ENCODE measurements at places on chromosomes 3 and 15.

DNA sequence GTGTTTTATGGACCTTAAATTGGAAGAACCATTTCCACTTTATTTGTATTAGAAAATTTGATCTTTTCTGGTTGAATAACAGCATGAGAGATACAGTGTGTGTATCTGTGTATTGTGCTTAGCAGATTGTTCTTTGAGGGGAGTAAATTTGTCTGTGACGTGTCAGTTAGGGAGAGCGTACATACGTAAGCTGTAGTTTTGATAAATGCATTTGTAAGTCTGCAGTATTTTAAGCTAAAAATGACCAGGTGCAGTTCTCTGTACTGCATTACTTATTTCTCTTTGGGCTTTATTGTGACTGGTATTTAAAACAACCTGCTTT is 264.8 kb downstream of the ROBO2 start:
- no peak for DNase-seq

GRCh38 chr15:29220852-29221251 is 48.8 kb downstream of the NSMCE3 start:
- DNase-seq, result no peak

DNA sequence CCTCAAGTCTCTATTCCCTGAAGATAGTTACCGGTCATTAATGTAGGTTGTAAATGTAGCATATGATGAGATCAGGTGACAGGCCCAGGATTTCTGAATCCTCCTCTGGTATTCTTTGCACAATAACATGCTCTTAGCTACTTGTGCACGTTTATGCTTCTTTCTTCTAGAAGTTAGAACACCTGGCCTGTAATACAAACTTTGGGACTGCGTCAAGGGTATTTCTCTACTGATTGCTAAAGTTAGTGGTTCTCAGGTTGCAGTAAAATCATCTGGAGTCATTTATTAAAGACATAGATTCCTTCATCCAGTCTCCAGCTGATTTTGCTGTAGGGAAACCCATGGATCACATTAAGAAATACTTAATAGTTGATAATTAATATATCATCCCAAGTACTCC is 48.0 kb downstream of the UNC13C start:
- no peak for DNase-seq

DNA sequence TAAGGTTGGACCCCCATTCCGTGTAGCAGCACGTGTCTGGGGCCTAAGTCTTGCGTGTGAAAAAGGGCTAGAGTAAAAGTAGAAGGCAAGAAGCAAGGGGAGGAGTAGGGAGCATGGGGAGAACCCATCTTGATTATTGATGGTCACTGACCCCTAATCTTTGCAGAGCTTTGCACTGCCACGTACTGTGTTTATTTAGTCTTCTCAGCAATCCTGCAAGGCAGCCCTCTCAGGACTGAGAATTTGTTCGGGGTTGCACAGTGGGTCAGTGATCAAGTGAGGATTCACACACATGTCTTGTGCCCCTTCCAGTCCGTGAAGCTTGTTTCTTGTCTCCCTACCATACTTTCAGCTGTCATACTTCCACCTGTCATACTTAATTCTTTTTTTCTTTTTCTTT is 7.2 kb downstream of the SEMA4B start:
- no peak for DNase-seq

- peak; percentile 94 for DNase-seq
Observed at GRCh38 chr3:123586131-123586530, 1.3 kb upstream of the HACD2 start.

- DNase-seq, result peak; percentile 44
Observed at GRCh38 chr3:100001526-100002270, 112.6 kb downstream of the FILIP1L start.

GRCh38 chr3:103158183-103158582 is 723.4 kb downstream of the ZPLD1 start:
- DNase-seq, result no peak

DNA sequence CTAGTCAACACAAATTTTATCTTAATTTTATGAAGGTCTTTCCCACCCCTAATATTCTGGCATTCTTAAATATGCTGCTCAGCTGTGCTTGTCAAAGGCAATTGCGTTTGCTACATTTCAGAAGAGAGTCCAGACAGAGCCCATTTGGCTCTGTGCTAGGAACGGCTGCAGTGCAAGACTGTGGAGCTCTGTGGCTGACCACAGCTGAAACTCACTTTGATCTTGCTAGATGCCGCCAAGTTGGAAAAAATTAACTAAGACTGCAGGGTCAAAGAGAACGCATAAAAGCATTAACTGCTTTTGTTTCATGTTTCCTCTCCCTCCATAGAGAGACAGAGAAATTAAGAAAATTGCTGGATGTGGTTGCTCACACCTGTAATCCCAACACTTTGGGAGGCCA is 7.6 kb upstream of the PPP1R2 start:
- no peak for DNase-seq

DNA sequence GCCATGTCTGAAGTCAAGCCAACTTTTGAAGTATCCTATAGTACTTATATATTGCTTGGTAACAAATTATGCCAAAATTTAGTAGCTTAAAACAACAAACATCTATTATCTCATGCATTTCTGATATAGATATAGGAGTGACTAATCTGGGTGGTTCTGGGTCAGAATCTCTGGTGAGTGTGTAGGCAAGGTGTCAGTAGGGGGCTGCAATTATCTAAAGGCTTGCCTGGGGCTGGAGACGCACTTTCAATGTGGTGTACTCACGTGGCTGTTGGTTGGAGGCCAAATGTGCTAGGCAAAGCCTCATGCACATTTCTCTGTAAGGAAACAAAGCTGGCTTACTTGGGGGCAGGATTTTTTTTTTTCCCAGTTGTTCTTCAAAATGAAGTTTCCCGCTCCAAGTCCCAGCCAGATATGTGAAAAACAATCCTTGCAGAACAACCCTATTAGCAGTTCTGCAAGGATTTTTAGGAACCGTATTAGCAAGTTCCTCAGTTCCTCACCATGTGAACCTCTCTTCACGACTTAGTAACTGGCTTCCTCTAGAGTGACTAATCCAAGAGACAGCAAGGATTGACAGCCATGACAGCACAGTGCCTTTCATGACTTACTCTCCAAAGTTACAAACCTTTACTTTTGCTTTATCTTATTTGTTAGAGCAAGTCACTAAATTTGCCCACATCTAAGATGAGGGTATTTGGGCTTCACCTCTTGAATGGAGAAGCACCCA is 25.8 kb downstream of the GREM1 start:
- DNase-seq, result no peak

GRCh38 chr15:101100593-101101442 is 151.0 kb downstream of the CHSY1 start:
- DNase-seq, result no peak

DNA sequence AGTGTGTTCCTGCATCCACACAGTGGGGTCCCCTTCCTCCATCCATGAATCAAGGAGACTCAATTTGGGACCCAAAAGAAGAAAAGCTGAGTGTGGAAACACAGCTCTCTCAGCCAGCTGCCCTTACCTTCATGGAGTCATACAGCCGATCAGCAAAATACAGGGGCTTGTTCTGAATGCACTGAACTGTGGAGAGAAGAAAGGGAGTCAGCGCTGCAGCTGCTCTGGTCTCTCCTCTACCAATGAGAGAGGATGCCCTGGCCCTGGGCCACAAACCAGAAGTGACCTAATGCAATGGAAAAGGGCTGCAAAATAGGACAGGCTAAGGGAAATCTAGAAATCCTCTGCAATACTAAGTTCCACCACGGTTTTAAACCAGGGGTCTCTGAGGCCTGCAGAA is 46.7 kb downstream of the ANXA2 start:
- peak; percentile 87 for DNase-seq

- DNase-seq, result peak; percentile 27
Observed at GRCh38 chr15:85381850-85382751, 1.7 kb downstream of the AKAP13 start.

DNA sequence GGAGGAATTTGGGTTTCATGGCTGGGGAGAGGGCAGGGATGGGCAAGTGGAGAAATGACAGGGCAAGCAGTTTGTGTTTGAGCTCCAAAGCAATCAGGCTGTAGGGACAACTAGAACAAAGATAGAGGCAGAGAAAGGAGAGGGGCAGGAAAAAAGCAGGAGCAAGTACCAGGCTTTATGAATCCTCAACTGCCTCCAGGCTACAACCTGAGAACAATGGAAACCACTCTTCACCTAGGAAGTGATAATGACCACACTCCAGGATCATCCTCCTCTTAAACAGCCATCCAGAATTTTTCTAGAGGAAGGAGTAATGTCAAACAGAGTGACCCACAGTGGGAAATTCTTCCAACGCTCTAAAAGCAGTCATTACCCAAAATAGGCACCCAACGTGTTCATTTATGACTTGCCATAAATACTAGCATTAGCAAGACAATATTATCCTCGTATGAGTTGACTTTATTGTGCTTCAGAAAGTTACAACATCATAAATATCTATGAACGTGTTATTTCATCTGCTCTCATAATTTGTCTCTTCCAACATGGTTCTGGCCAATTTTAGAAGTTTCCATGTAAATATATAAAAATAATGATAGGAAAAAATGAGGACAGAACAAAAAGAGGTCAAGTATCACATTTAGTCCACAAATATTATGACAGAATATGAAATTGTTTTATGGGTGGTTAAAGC is 50.5 kb downstream of the TNFAIP8L3 start:
- no peak for DNase-seq

DNA sequence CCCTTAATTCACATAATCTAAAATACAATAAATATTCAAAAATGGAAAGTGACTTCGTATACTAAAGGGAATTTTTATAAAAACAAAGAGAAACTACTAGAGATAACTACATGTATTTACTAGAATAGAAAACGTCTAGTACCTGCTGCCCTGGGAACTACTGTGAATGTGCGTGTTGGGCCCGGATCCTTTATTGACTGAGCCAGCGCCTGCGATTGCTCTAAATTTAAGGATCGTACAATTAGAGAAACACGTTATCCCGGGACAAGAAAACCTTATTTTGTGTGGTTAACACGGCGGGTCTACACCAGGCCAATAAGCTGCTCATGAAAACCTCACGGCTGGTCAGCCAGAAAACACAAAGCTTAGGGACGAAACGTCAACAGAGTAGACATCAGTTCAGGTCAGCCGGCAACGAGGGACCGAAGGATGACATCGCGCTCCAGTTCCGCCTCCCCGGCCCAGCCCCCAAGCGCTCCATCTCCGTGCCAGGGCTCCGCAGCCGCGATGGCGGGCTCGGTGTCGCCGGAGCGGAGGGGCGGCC is 555 bp downstream of the TM2D3 start:
- peak; percentile 65 for DNase-seq

GRCh38 chr15:88454867-88455810 is 12.0 kb downstream of the MRPL46 start:
- DNase-seq, result peak; percentile 98

GRCh38 chr3:104005815-104006214 is 1360.9 kb upstream of the ALCAM start:
- DNase-seq, result no peak

DNA sequence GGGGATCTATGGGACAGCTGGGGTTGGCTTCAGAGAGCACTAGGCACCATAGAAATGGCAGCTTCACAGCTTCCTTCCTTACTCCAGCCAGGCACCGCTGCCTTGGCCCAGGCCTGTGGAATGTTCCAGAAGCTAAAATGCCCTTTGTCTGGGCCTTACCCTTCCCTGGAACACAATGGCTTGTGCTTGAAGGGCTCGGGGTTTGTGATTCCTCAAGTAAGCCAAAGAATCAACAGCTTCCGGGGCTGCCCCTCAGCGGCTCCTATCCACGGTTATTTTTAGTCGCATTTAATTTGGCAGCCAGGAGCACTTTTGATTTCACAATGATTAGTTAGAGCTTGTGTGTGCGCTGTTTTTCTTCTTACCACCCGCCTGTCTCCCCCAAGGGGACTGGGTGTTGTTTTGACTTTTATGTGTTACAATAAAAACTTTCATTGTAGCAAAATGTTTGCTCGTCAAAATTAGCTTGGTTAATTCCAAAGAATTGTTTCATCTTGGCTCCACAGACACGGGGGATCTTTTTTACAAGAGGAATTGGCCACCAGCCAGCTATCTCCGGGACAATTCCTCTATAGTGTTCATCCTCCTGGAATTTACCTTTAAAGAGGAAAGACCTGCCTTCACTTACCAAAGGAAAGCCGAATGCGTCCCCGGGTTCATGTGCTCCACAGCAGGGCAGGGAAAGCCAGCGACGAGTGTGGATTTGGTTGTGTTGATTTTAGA is 73.8 kb downstream of the TLE3 start:
- DNase-seq, result peak; percentile 17

- no peak for DNase-seq
Observed at GRCh38 chr15:74441248-74441941, 7.6 kb upstream of the SEMA7A start.

- no peak for DNase-seq
Observed at GRCh38 chr3:194370753-194371152, 1.2 kb upstream of the LRRC15 start.

- DNase-seq, result no peak
Observed at GRCh38 chr3:57094575-57094974, 34.1 kb downstream of the SPATA12 start.

DNA sequence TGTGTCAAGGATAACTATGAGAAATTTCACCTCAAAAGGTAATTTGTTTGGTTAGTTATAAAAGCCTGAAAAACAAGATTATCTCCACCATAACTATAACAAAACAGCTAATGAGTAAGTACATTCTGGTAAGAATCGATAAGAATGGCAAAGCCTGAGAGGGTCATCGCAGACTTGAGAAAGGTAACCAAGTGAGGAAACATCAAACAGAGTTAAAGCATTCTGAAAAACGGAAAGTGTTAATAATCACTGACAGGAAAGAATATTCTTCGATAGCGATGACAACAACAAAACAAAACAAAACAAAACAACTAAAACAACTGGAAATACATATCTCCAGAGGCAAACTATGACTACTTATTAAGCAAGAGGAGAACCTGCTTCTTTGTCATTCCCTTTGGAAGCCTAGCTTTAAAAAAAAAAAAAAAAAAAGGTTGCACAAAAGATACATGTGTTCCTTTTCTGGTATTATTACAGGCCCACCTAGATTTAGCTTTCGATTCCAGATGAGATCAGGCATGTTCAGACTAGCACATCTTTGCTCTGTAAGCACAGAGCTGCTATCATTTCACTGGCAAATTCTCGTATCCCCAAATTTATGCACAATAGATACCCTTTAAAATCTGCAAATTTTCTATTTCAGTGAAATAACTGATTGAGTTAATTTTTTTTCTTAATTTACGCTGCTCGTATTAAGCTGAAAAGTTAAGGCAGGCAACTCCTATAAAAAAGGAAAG is 155.6 kb downstream of the TIGIT start:
- DNase-seq, result no peak

DNA sequence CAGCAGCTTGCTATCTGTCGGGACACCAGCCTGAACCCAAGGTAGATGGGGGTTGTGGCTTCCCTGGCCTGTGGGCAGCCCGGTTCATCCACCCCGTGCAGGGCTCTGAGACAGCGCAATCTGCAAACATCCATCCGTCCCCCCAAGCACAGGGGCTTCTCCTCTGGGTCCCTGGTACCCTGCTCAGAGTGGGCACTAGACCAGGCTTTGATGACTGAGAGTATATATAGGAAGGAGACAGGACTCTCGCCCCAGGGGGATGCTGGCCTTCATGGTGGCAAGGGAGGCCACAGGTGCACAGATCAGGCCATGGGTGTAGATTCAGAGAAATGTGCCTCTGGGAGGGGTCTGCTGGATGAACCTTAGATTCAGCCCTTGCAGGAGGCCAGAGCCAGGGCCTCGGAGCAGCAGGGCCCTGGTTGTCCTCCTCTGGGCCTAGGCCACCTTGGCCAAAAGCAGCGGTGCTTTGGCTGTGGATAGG is 40.3 kb downstream of the CFAP100 start:
- DNase-seq, result no peak

GRCh38 chr15:100196326-100197058 is 145.3 kb downstream of the ADAMTS17 start:
- DNase-seq, result no peak

Data from NCI-H82 (cell line).